ENCODE measurements at places on chromosomes 1 and 21. TPM values are rescaled to one million over a fixed set of nuclear protein-coding genes. Genes with fewer than 3 reads are reported as not detected.

Gene STXBP3
- total RNA-seq, result 55.9 TPM

Gene ISG15
- 623 TPM for total RNA-seq

Gene CELF3
- not detected for total RNA-seq

- no peak overlapping the region for H3K4me3 ChIP-seq
- no peak for DNase-seq
- H3K27ac ChIP-seq, result no peak overlapping the region
- no peaks in the 10 kb centered on the region for H3K27me3 ChIP-seq
- H3K4me1 ChIP-seq, result no peaks in the 10 kb centered on the region
These were observed 31.7 kb upstream of the HAO2 start for GRCh38 chr1:119336848-119337247.

DNA sequence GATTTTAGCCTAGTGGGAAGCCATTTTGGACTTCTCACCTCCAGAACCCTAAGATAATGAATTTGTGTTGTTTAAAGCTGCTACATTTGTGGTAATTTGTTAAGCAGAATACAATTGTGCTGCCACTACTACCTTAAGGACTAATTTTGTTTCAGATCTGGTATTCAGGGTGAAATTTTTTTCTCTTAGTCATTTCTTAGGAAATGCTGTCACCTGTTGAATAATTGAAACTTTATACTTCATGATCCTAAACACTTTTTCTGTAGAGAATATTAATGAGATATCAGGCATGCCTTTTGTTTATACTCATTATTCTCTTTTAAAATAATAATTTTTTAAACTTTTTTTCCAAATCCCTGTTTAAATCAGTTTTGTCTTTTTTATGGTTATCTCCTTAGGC lies 246.8 kb downstream of the TGFB2 start:
- no peaks in the 10 kb centered on the region for H3K27me3 ChIP-seq
- no peaks in the 10 kb centered on the region for H3K4me1 ChIP-seq
- H3K27ac ChIP-seq, result no peak overlapping the region

- DNase-seq, result no peak
- no peaks in the 10 kb centered on the region for H3K27me3 ChIP-seq
- H3K36me3 ChIP-seq, result peaks cover 68% of the 10 kb centered on the region
- H3K4me3 ChIP-seq, result peak overlapping the region; percentile 98
- H3K27ac ChIP-seq, result peak overlapping the region; percentile 80
- peaks cover 60% of the 10 kb centered on the region for H3K4me1 ChIP-seq
These were observed 915 bp downstream of the CDC20 start for GRCh38 chr1:43359696-43360095.

DNA sequence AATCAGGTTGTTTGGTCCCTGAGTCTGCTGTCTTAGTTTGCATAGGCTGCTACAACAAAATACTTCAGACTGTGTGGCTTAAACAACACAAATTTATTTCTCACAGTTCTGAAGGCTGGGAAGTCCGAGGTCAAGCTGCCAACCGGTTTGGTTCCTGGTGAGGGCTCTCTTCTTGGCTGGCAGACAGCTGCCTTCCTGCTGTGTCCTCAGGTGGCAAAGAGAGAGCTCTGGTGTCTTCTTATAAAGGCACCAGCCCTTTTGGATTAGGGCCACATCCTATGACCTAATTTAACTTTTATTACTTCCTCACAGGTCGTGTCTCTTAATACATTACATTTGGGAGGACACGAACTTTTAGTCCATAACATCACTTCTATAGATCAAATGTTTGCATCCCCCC lies 89.6 kb upstream of the CD34 start:
- no peak overlapping the region for H3K27ac ChIP-seq
- H3K4me3 ChIP-seq, result no peak overlapping the region
- no peaks in the 10 kb centered on the region for H3K36me3 ChIP-seq
- no peaks in the 10 kb centered on the region for H3K4me1 ChIP-seq
- DNase-seq, result no peak

DNA sequence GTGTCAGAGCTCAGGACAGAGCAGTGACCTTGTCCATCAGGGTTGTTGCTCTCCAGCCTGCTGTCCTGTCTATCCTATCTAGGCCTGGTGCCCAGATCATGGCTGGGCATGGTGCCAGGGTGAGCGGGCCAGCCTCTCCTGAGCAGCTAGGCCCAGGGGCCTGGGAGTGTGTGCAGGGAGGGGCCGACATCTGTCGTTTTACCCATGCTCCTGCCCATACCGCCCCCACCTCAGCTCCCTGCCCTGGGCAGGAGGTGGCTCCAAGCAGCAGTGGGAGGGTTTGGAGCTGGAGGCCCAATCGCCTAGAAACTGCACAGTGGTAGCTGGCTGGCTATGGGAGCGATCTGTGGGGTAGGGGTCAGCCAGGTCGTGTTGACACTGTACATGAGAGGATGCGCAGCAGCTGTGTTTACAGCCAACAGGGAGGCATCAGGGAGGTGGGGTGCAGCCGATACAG lies 6.5 kb downstream of the INSRR start:
- no peak for DNase-seq
- no peaks in the 10 kb centered on the region for H3K36me3 ChIP-seq

GRCh38 chr1:31885851-31886250 lies 52.3 kb downstream of the PTP4A2 start:
- DNase-seq, result no peak
- H3K4me1 ChIP-seq, result peaks cover 24% of the 10 kb centered on the region
- H3K4me3 ChIP-seq, result no peak overlapping the region
- H3K27me3 ChIP-seq, result peaks cover 4% of the 10 kb centered on the region
- H3K36me3 ChIP-seq, result peaks cover 5% of the 10 kb centered on the region

GRCh38 chr1:181310560-181310959 lies 172.8 kb upstream of the CACNA1E start:
- no peaks in the 10 kb centered on the region for H3K36me3 ChIP-seq
- peaks cover 27% of the 10 kb centered on the region for H3K27me3 ChIP-seq
- no peak overlapping the region for H3K4me3 ChIP-seq
- no peaks in the 10 kb centered on the region for H3K4me1 ChIP-seq

Data from activated CD4-positive, alpha-beta memory T cell treated with anti-CD3 and anti-CD28 coated beads, Interleukin-2, amount 10 ng/mL, durations not matched to agents 7 days and 5 days (primary cell).